Endothelial cell (in vitro differentiated cells): ENCODE measurements at places on chromosomes 7 and 10. TPM values are rescaled to one million over a fixed set of nuclear protein-coding genes. Genes with fewer than 3 reads are reported as not detected.

The MKI67 gene
- 19.7 TPM for total RNA-seq

GRCh38 chr10:99329554-99330346 lies 594 bp downstream of the CNNM1 start:
- DNase-seq: peak; percentile 43
- H3K4me1 ChIP-seq: peaks cover 3% of the 10 kb centered on the region
- peak overlapping the region; percentile 25 for H3K4me3 ChIP-seq
- H3K27ac ChIP-seq: no peak overlapping the region

The INMT gene
- 1.4 TPM for total RNA-seq

- no peaks in the 10 kb centered on the region for H3K4me1 ChIP-seq
- DNase-seq: no peak
- no peak overlapping the region for H3K27ac ChIP-seq
- H3K36me3 ChIP-seq: no peaks in the 10 kb centered on the region
Observed at GRCh38 chr10:114380060-114380459, 24.2 kb downstream of the AFAP1L2 start.

- H3K27ac ChIP-seq: no peak overlapping the region
- DNase-seq: no peak
Observed at GRCh38 chr7:69710768-69711438, 112.6 kb downstream of the AUTS2 start.

- H3K27me3 ChIP-seq: peaks cover 1% of the 10 kb centered on the region
- H3K27ac ChIP-seq: no peak overlapping the region
- H3K4me1 ChIP-seq: peaks cover 7% of the 10 kb centered on the region
- H3K36me3 ChIP-seq: no peaks in the 10 kb centered on the region
- DNase-seq: no peak
Observed at GRCh38 chr7:135448753-135449152, 61.1 kb downstream of the CNOT4 start.
